ENCODE measurements at places on chromosomes 12 and 14. TPM values are rescaled to one million over a fixed set of nuclear protein-coding genes. Genes with fewer than 3 reads are reported as not detected.

GRCh38 chr12:77115471-77115870 is 50.1 kb upstream of the E2F7 start:
- no peak overlapping the region for H3K4me3 ChIP-seq
- no peaks in the 10 kb centered on the region for H3K36me3 ChIP-seq
- no peaks in the 10 kb centered on the region for H3K4me1 ChIP-seq

GRCh38 chr12:27545665-27546064 is 21.7 kb downstream of the PPFIBP1 start:
- H3K4me3 ChIP-seq = no peak overlapping the region
- no peak for DNase-seq
- H3K36me3 ChIP-seq = no peaks in the 10 kb centered on the region
- H3K27me3 ChIP-seq = no peaks in the 10 kb centered on the region

- H3K4me1 ChIP-seq = no peaks in the 10 kb centered on the region
- H3K27ac ChIP-seq = no peak overlapping the region
- no peak overlapping the region for H3K4me3 ChIP-seq
- no peak for DNase-seq
Observed at GRCh38 chr14:68020999-68021663, 201.6 kb downstream of the RAD51B start.

DNA sequence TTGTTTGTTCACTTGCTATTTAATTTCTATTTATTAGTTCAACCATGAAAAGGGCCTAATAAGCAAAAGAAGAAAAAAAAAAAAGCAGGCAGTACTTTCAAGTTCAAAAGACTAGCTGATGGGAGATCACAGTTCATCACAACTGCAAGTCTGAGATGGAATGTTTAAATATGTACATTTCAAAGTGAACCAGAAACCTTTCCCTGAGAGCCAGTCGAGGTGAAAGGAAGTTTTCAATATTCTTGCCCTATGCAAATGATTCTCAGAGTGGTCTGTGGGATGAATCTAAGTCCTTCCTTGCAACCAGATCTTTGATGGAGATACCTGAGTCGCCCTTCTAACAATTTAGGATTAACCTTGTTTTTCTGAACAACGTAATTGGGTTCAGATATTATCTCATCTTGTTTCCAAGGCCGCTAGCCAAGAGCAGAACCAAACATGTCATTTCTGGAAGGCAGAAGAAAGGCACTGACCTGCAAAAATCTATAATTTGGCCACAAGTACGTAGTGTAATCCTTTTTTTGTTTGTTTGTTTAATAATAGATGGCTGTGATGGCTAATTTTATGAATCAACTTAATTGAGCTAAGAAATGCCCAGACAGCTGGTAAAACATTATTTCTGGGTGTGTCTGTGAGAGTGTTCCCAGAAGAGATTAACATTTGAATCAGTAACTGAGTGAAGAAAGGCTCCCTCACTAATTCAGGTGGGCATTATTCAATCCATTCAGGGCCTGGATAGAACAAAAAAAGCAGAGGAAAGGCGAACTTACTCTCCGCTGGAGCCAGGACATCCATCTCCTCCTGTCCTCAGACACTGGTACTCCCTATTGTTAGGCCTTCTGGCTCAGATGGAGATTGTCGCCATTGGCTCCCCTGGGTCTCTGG is 171.1 kb upstream of the TMPO start:
- H3K36me3 ChIP-seq = no peaks in the 10 kb centered on the region
- no peak for DNase-seq
- no peaks in the 10 kb centered on the region for H3K4me1 ChIP-seq
- H3K27me3 ChIP-seq = no peaks in the 10 kb centered on the region
- H3K4me3 ChIP-seq = no peak overlapping the region

GRCh38 chr12:27806259-27806658 is 26.2 kb upstream of the MANSC4 start:
- H3K4me1 ChIP-seq = peaks cover 7% of the 10 kb centered on the region
- no peak overlapping the region for H3K27ac ChIP-seq
- no peaks in the 10 kb centered on the region for H3K36me3 ChIP-seq
- no peaks in the 10 kb centered on the region for H3K27me3 ChIP-seq
- H3K4me3 ChIP-seq = no peak overlapping the region

DNA sequence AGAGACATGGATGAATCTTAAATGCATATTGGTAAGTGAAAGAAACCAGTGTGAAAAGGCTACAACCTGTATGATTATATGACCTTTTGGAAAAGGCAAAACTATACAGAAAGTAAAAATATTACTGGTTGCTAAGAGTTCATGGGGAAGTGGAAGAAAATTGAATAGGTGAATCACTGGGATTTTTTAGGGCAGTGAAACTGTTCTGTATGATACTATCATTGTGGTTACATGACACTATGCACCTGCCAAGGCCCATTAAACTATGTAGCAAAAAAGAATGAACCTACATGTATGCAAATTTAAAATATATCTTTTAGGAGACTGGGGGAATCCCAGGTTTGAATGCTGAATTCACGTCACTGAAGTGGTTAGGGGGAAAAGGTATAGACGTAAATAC is 12.6 kb upstream of the OR8S1 start:
- no peaks in the 10 kb centered on the region for H3K36me3 ChIP-seq
- no peaks in the 10 kb centered on the region for H3K27me3 ChIP-seq
- no peaks in the 10 kb centered on the region for H3K4me1 ChIP-seq
- H3K4me3 ChIP-seq = no peak overlapping the region

DNA sequence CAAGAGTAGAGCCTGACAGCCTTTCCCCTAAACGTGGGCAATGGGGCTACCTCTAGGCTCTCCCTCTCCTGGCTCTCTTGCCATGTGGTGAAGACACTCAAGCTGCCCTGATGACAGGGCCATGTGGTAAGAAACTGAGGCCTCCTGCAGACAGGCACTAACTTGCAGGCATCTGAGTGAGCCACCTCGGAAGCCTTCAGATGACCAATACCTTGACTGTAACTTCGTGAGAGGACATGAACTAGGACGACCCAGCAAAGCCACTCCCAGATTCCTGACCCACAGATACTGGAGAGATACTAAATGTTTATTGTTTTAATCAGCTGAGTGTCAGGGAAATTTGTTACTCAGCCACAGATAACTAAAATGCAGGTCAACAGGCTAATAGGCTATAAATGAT is 96.4 kb downstream of the EFCAB11 start:
- H3K4me3 ChIP-seq = no peak overlapping the region
- H3K27ac ChIP-seq = no peak overlapping the region
- H3K4me1 ChIP-seq = peaks cover 5% of the 10 kb centered on the region
- no peaks in the 10 kb centered on the region for H3K27me3 ChIP-seq
- no peak for DNase-seq
- H3K36me3 ChIP-seq = no peaks in the 10 kb centered on the region

- peaks cover 18% of the 10 kb centered on the region for H3K36me3 ChIP-seq
- peaks cover 15% of the 10 kb centered on the region for H3K4me1 ChIP-seq
- no peak for DNase-seq
- H3K27me3 ChIP-seq = no peaks in the 10 kb centered on the region
Observed at GRCh38 chr12:50985322-50985721, 33.0 kb downstream of the HIGD1C start.

- no peaks in the 10 kb centered on the region for H3K36me3 ChIP-seq
- DNase-seq = peak; percentile 96
- no peak overlapping the region for H3K4me3 ChIP-seq
- peak overlapping the region; percentile 69 for H3K27ac ChIP-seq
- H3K27me3 ChIP-seq = no peaks in the 10 kb centered on the region
Observed at GRCh38 chr12:124392667-124393413, 97.9 kb downstream of the RFLNA start.

GRCh38 chr14:91385697-91386096 is 31.9 kb downstream of the CCDC88C start:
- no peak overlapping the region for H3K4me3 ChIP-seq
- H3K4me1 ChIP-seq = peaks cover 4% of the 10 kb centered on the region
- H3K36me3 ChIP-seq = no peaks in the 10 kb centered on the region
- H3K27me3 ChIP-seq = no peaks in the 10 kb centered on the region
- no peak overlapping the region for H3K27ac ChIP-seq
- DNase-seq = no peak

The LIMA1 gene
- total RNA-seq = 26.0 TPM

The PLEK2 gene
- total RNA-seq = 6.8 TPM

The PHETA1 gene
- 25.3 TPM for total RNA-seq

The ZC3H14 gene
- total RNA-seq = 25.5 TPM
